Activated CD4-positive, alpha-beta memory T cell treated with anti-CD3 and anti-CD28 coated beads, Interleukin-2, amount 10 ng/mL, durations not matched to agents 7 days and 5 days (primary cell): ENCODE measurements at places on chromosomes 12 and 14.

GRCh38 chr12:52097045-52097666, 17.7 kb downstream of the SMIM41 start:
- no peak for DNase-seq

DNA sequence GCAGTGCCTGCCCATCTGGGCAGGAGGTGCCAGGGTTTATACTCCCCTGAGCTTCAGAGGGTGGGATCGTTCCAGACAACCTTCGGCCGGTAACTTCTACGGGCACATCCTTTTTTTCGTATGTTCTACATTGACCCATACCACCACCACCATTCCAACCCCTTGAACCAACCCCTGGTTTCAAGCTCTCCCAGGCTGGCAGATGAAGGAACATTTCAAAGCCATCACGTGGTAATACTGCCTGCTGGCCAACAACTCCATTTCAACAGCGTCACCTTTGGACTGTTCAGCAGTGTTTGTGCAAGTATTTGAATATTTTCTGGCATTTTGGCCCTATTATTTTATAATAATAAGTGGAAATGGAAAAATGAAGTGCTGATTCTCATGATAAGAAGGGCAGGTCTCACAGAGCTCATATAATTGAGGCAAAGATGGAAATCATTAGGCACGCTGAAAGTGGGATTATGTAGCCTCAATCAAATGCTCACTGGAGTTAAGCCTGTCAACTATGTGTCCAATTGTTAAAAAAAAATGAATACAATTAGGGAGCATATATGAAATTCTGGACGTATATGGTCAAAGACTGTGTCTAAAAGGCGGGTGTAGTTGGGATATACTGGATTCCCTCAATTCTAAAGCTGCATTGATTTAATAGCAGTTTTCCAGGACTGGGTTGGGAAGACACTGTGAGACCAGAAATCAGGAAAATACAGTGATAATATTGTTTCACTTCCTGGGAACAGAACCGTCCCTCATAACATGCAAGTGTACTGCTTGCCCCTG, 162.1 kb downstream of the ZFP36L1 start:
- DNase-seq: no peak

GRCh38 chr14:21643407-21643806, 8.7 kb upstream of the OR10G2 start:
- no peak for DNase-seq

- DNase-seq: peak; percentile 43
Observed at GRCh38 chr12:11650286-11651281, 1.1 kb downstream of the ETV6 start.

- DNase-seq: no peak
Observed at GRCh38 chr12:121748571-121749265, 36.2 kb downstream of the TMEM120B start.

DNA sequence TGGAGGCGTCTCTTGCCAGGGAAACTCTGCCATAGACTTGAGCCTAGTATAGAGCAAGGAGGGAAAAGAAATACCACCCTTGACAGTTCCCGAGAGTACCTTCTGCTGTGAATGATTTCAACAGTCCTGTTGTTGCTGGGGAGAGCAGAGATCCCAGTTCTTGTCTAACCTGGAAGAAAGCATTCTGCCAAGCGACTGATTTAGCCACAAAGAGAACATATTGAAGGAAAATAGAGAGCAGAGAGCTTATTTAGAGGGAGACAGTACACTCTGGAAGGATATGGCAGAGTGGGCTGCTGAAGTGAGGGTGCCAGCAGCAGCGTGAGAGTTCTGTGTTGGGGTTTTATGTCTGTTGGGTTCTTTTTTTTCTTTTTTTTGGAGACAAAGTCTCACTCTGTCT, 966.9 kb upstream of the TMEM132C start:
- no peak for DNase-seq

DNA sequence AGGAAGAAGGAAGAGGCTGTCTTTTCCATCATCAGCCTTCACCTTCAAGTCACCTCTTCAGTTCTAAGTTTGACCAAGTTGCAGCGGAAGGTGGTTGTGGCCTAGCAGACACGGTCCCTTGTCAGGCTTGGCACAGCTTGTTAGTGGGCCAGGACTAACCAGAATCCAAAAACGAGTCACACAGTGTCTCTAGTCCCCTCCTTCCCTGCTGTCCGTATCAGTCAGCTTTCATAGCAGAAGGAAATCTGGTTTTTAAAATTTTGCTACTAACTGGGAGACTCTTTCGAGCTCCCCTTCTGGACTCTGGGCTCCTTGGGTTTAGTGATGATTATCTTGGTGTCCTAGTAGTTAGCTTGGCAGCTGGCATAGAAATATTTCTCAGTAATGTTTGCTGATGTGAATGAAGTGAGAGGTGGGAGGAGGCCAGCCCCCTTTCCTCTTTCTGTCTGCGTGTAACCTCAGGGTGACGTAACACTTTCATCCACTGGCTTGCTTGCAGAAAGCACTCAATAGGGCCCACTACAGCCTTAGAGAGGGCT, 3.8 kb downstream of the ETV6 start:
- peak; percentile 67 for DNase-seq
